ENCODE measurements at places on chromosomes 13 and 19. TPM values are rescaled to one million over a fixed set of nuclear protein-coding genes. Genes with fewer than 3 reads are reported as not detected.

Gene CTXN1
- 10.9 TPM for total RNA-seq

Gene SLC17A7
- total RNA-seq: 78.0 TPM

Gene PTH2
- not detected for total RNA-seq

Gene SOX1
- total RNA-seq: 1.4 TPM

Gene CCDC70
- total RNA-seq: not detected

Gene YIF1B
- 24.0 TPM for total RNA-seq

Gene NEK5
- total RNA-seq: 2.5 TPM

Gene COL4A1
- total RNA-seq: 465 TPM

Gene CPT1C
- total RNA-seq: 40.4 TPM

Gene SIGLEC6
- total RNA-seq: 0.82 TPM

Gene SLC7A10
- total RNA-seq: 1.6 TPM

Gene ZIM2
- total RNA-seq: 4.6 TPM

Gene CYP2B6
- total RNA-seq: not detected

Gene CEACAM7
- total RNA-seq: 3.4 TPM

Gene LGALS7
- not detected for total RNA-seq

Gene LAIR2
- not detected for total RNA-seq

Gene FGF22
- total RNA-seq: not detected

Gene MIR17HG
- 14.5 TPM for total RNA-seq

Gene TSKS
- 0.22 TPM for total RNA-seq

Gene ZNF446
- total RNA-seq: 19.0 TPM

Gene SUGP2
- 106 TPM for total RNA-seq

Gene SOHLH2
- total RNA-seq: 1.9 TPM

Gene SELENOW
- total RNA-seq: 123 TPM

Gene AZU1
- 3.4 TPM for total RNA-seq

Gene GPR18
- total RNA-seq: not detected

Gene GGACT
- total RNA-seq: 2.1 TPM

Gene AP2S1
- 48.4 TPM for total RNA-seq

Gene TMEM145
- total RNA-seq: 20.5 TPM

Gene CEACAM6
- total RNA-seq: 20.6 TPM

Gene PNMA8B
- total RNA-seq: 12.4 TPM

Gene LGI4
- total RNA-seq: 50.3 TPM

Gene CLIP3
- 34.6 TPM for total RNA-seq

Gene HNRNPL
- total RNA-seq: 278 TPM

Gene ABCA7
- 84.4 TPM for total RNA-seq

Gene TRMT1
- total RNA-seq: 30.1 TPM

Gene ABHD8
- total RNA-seq: 25.3 TPM

Gene PEAK3
- 0.44 TPM for total RNA-seq
